Activated naive CD4-positive, alpha-beta T cell (primary cell): ENCODE measurements at places on chromosomes 3 and 15.

DNA sequence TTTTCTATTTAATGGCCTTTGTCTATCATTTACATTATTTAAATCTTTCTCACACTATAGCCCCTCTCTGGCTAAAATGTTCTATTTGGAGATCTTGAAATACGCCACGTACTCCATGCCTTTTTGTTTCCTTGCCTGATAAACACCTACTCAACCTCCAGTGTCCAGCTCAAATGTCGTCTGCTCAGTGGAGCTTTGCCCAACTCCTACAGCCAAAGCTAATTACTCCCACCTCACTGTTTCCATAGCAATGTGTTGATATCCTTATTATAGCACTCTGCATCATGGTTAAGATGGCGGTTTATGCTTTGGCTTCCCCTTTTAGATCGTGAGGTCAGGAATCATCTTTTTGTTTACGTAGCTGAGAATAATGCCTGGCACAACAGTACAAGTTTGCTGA, 55.9 kb downstream of the NGLY1 start:
- no peak for DNase-seq

DNA sequence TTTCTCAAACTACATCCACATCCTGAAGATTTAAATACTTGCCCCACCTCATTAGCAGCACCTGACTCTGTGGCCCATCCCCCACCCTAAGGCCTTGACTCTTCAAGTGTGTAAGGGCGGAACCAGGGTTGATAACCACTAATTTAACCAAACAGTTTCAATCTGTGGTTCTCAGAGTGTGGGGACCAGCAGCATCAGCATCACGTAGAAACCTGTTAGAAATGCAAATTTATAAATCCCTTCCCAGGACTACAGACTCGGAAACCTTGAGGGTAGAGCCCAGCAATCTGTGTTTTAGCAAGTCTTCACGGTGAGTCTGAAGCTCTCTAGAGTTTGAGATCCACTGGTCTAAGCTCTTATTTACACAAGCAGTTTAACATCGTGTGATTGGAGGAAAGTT, 12.4 kb downstream of the GNB4 start:
- no peak for DNase-seq

DNA sequence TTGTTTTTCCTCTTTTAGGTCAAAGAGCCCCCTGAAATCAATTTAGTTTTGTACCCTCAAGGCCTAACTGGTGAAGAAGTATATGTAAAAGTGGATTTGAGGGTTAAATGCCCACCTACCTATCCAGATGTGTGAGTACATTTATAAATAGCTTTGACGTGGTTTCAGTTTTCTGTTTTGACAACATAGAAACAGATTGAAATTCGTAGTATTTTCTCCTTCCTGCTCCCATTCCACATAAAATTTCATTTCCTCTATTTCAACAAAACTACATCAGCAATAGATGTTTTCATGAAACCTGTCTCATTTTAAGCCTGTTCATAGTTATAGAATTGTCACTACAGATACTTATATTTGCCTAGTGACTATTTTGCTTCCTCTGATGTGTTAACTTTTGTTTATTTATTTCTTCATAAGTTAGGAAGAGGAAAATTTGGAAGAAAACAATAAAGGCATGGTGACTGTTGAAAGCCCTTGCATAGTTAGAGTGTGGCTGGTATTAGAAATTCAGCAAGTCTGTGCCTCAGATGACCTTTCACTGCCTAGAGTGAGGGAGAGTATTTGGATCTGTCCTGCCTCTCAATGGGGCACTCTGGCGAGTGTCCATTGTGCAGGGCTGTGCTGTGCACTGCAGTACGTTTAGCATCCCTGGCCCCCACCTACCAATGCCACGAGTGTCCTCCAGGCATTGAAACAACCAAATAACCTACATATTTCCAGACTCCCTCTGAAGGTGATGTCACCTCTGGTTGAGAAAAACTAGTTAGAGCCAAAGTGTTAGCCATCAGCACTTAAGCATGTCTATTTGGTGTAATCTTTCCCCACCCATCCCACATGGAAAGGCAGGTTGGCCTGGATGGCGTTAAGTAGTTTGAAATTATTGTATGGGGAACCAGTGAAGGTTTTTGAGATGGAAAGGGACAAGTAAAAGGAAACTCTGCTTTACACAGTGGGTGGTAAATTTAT, 5.9 kb downstream of the EIF2AK4 start:
- no peak for DNase-seq

GRCh38 chr3:49912881-49913281, 9.2 kb upstream of the MST1R start:
- DNase-seq, result no peak

GRCh38 chr3:148089171-148089570, 608.5 kb upstream of the AGTR1 start:
- no peak for DNase-seq

DNA sequence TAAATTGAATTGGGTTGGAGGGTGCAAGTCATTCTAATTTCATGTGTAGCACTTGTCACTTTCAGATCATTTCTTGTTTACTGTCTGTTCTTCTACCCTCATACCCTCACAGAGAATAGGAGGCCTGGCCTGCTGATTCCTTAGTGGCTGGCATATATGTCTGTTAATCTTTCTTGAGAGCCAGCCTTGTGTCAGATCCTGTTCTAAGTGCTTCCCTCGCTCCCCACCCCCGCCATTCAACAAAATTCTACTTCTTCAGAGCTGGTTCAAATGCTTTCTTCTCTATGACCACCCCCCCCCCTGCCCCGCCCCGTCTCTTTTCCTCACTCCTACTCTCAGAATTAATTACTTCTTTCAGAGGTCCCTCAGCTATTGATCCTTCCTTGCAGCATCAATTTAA, 1.5 kb upstream of the U2SURP start:
- no peak for DNase-seq
